ENCODE measurements at places on chromosomes 1 and 21. TPM values are rescaled to one million over a fixed set of nuclear protein-coding genes. Genes with fewer than 3 reads are reported as not detected.

DNA sequence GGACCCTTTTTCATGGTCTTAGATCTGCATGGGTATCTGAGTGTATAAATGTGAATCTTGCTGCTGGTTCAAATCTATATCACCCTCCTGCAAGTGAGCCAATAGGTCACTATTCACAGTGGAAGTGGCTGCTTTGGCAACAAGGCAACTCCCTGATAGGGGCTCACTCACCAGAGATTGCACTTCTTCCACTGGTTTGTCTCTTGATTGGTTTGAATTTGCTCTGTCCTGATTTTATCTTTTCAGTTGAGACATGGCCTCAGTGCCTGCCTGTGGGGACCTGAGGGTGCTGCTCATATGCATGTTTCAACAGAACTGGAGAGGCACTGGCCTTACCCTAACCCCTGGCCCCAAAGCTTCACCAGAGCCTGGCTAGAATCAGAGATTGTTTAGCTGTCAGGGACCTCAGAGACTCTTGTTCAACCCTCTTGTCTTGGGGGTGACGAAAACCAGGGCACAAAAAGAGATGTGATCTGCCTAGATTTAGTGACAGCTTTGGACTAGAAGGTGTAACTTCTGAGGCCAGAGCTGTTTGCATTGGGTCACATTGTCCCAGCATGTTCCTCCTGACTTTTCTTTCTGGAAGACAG, 16.9 kb downstream of the AVPR1B start:
- H3K27ac ChIP-seq, result no peak overlapping the region
- no peaks in the 10 kb centered on the region for H3K4me1 ChIP-seq
- no peak for DNase-seq
- no peaks in the 10 kb centered on the region for H3K36me3 ChIP-seq
- H3K27me3 ChIP-seq, result no peaks in the 10 kb centered on the region

SOX13 gene
- total RNA-seq, result 44.7 TPM

GRCh38 chr1:160570840-160571239, 8.5 kb downstream of the CD84 start:
- no peak overlapping the region for H3K4me3 ChIP-seq
- H3K4me1 ChIP-seq, result peaks cover 30% of the 10 kb centered on the region
- DNase-seq, result no peak
- H3K27ac ChIP-seq, result no peak overlapping the region
- H3K27me3 ChIP-seq, result no peaks in the 10 kb centered on the region

- no peak overlapping the region for H3K4me3 ChIP-seq
- H3K36me3 ChIP-seq, result no peaks in the 10 kb centered on the region
- H3K4me1 ChIP-seq, result no peaks in the 10 kb centered on the region
- DNase-seq, result no peak
- no peaks in the 10 kb centered on the region for H3K27me3 ChIP-seq
- no peak overlapping the region for H3K27ac ChIP-seq
Observed at GRCh38 chr1:111851552-111851951, 95.9 kb downstream of the DDX20 start.

DNA sequence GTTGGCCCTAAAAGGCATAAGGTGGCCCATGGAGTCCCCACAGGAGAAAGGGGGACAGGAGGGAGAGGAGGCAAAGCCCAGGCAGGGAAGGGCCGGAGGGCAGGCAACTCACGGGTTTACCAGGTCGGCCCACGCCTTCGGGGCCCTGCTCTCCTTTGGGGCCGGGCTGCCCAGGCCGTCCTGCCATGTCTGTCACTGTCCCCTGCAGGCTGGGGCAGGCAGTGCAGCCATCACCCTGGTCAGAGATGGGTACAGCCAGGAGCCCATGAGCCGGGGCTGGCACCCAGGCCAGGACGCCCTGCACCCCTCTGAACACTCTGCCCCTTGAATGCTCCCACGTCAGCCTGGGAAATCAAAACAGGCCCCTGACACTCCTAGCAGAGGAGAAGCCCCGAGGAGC, 19.8 kb downstream of the COL16A1 start:
- no peak overlapping the region for H3K27ac ChIP-seq
- H3K27me3 ChIP-seq, result no peaks in the 10 kb centered on the region
- H3K36me3 ChIP-seq, result no peaks in the 10 kb centered on the region
- H3K4me1 ChIP-seq, result peaks cover 4% of the 10 kb centered on the region
- DNase-seq, result no peak

- no peaks in the 10 kb centered on the region for H3K4me1 ChIP-seq
- DNase-seq, result no peak
- H3K36me3 ChIP-seq, result no peaks in the 10 kb centered on the region
- H3K27me3 ChIP-seq, result no peaks in the 10 kb centered on the region
Observed at GRCh38 chr1:217985641-217986040, 299.5 kb upstream of the RRP15 start.

GRCh38 chr1:241102664-241103063, 254.3 kb downstream of the RGS7 start:
- no peak for DNase-seq
- H3K36me3 ChIP-seq, result no peaks in the 10 kb centered on the region
- H3K27ac ChIP-seq, result no peak overlapping the region
- H3K27me3 ChIP-seq, result no peaks in the 10 kb centered on the region
- H3K4me1 ChIP-seq, result no peaks in the 10 kb centered on the region

DNA sequence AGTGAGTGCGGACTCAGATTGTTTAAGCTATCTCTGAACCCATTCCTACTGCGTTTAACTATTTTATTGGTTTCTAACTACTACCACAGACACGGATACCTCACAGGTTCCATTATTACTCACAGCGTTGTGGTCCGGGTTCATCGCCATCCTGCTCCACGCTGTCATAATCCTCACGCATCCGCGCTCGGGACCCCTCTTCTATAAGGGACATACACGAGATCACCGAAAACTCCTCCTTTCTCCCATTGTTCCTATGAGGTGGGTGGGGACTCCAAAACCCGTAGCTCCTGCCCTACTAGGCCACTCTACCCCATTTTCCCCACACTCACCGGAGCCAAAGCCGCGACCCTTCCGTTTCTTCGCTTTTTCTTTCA, 610 bp downstream of the RBM8A start:
- peaks cover 19% of the 10 kb centered on the region for H3K4me1 ChIP-seq
- H3K27me3 ChIP-seq, result no peaks in the 10 kb centered on the region
- peak; percentile 23 for DNase-seq
- H3K27ac ChIP-seq, result peak overlapping the region; percentile 100
- H3K36me3 ChIP-seq, result peaks cover 20% of the 10 kb centered on the region

GRCh38 chr1:207984831-207985572, 74.1 kb upstream of the CD34 start:
- no peak overlapping the region for H3K4me3 ChIP-seq
- no peaks in the 10 kb centered on the region for H3K27me3 ChIP-seq
- no peak overlapping the region for H3K27ac ChIP-seq
- no peaks in the 10 kb centered on the region for H3K4me1 ChIP-seq
- no peaks in the 10 kb centered on the region for H3K36me3 ChIP-seq

DNA sequence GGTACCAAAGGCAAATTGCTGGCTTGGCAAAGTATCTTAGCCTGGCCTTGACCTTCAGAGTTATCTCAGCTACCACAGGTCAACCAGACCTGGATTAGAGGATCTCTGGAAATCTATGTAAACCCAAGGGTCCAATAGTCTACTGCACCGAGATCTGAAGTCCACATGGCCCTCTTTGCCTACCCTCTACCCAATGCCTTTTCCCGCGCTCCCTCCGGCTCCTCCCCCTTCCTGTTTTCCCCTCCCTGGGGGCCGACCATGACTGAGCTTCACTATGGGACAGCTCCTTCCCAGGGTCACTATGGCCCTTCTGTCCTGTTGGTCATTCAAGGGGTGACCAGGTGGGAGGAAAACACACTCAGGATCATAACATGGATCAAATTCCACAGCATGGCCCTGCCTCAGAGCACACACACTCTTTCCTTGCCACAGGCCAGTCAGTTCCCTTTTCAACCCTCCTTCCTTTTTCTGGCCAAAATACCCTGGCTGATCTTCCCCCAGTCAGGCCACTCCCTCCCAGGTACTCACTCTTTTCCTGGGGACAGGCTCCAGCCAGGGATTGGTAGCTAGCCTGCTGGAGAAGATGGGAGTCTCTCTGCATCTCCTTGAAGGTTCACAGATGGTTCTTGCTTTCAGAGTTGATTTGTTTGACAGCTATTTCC, 19.1 kb upstream of the TMEM183A start:
- no peaks in the 10 kb centered on the region for H3K27me3 ChIP-seq
- DNase-seq, result no peak
- peaks cover 3% of the 10 kb centered on the region for H3K4me1 ChIP-seq
- no peak overlapping the region for H3K4me3 ChIP-seq
- no peaks in the 10 kb centered on the region for H3K36me3 ChIP-seq

RNU11 gene
- not detected for total RNA-seq

GRCh38 chr1:87478231-87478630, 149.6 kb downstream of the LMO4 start:
- no peak overlapping the region for H3K27ac ChIP-seq
- no peaks in the 10 kb centered on the region for H3K4me1 ChIP-seq
- no peak overlapping the region for H3K4me3 ChIP-seq
- no peaks in the 10 kb centered on the region for H3K27me3 ChIP-seq
- no peaks in the 10 kb centered on the region for H3K36me3 ChIP-seq

DNA sequence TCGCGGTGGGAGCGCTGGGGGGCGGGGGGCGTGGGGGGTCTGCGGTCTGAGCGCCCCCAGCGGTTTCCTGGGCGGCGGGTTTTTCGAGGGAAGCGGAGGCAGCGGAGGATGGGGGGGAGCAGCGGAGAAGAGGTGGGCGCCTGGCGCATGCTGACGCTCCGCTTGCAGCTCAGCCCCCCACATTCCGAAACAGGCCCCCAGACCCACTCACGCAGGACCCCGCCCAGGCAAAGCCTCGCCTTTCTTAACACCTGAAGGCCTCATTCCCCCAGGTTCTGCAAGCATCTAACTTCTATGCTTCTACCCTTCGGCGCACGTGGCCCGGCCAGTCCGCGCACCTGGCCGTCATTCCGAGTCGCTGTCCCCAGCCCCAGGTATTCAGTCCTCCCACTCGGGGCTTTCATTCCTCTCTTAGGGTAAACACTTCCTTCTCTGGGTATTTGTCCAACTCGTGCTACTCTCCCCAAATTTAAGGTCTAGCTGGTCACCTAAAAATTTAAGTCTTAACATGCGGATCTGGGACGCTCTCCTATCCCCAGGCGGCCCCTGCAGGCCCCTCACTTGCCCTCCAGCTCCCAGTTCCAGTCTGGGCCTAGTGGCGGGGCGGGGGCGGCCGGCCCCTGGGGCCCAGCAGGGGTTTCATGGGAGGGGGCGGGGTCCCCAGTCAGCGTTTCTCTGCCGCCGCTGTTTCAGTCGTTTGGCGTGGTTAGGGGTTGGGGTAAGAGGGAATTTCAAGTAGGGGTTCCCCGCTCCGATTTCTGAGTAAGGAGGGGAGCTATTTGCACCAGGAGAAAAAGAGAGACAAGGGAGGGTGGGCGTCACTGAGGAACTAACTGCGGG, 2.8 kb upstream of the ZBTB7B start:
- no peaks in the 10 kb centered on the region for H3K27me3 ChIP-seq
- H3K27ac ChIP-seq, result peak overlapping the region; percentile 60
- H3K4me1 ChIP-seq, result peaks cover 57% of the 10 kb centered on the region
- no peaks in the 10 kb centered on the region for H3K36me3 ChIP-seq

DNA sequence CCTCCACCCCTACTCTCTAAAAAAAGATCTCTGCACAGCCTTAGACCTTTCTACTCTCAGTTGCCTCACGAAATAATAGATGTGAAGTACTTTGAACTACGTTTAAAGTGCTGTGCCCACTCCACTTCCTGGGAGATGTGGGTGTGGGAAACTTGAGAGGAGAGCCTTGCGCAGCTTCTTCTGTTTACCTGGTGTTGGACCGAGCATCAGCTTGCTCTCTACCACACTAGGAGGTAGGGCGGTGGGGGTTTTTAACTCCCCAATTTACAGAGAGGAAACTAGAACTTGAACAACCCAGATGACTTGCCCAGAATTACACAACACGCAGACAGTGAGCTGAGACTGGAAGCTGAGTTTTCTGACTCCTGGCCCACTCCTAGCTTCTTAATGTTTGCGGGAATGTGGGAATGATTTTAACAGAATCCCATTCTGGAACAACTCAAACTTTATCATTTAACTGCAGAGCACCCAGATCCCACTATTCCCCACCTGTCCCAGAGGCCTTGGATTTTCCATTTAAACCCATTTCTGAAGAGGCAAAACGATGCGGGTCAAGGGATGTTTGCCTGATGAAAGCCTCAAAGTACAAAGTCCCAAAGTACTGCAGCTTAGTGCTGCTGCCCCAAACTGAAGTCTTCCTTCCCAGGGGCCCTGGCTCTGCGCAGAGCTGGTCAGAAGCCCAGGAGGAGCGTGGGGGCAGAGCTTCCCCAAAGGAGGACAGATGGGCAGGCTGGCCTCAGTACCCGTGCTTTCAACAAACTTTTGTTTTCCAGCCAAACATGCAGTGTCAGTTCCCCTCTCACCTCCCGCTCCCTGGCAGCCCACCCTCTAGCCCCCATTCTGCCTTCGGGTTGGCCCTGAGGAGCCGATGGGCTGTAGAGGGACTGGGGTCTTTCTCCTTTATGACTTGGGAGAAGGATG, 19.0 kb downstream of the BTG2 start:
- no peaks in the 10 kb centered on the region for H3K27me3 ChIP-seq
- H3K36me3 ChIP-seq, result no peaks in the 10 kb centered on the region
- peaks cover 89% of the 10 kb centered on the region for H3K4me1 ChIP-seq
- no peak overlapping the region for H3K4me3 ChIP-seq

- H3K4me1 ChIP-seq, result no peaks in the 10 kb centered on the region
- DNase-seq, result no peak
- H3K27ac ChIP-seq, result no peak overlapping the region
- H3K4me3 ChIP-seq, result no peak overlapping the region
- H3K36me3 ChIP-seq, result no peaks in the 10 kb centered on the region
Observed at GRCh38 chr1:204624631-204625216, 60.8 kb downstream of the LRRN2 start.

LIN28A gene
- not detected for total RNA-seq

- no peak overlapping the region for H3K27ac ChIP-seq
- H3K4me1 ChIP-seq, result peaks cover 3% of the 10 kb centered on the region
Observed at GRCh38 chr21:43325968-43326715, 100.8 kb downstream of the SIK1 start.

DNA sequence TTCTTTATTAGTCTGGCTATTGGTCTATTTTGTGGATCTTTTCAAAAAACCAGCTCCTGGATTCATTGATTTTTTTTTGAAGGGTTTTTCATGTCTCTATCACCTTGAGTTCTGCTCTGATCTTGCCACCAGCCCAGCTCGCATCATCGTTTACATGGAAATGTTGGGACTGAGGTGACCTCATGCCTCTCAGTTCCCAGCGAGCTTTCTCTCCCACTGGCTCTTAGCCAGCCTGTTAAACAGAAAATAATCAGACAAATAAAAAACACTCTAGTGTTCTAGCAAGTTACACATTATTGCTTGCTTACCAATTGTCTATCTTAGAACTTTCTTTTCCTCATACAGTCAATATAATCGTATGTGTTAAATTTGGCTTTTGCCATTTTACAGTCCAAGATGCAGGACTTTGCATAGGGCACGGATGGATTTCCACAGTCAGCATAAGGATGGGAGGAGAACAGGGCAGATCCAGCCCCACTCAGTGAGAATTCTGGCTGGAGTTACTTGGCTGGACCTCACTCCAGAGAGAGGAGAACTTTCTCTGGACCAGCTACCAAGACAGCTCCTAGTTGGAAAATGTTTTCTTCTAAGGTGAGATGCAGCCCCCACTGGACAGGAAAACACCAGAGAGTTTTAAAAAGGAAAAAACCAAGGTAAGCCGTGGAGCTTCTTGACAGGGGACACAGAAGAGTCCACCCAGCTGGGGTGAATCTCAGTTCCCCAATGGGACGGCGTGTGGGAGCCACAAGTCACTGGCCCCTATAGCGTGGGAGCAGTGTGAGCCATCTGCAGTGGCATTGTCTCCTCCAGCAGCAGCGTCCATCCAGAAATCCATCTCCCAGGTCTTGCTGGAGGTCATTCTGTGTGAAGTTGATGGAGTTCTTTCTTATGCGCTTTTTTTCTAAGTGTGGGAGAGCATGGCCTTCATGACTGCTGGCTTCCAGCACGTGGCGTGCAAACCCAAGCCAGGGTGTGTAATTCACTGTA, 17.6 kb downstream of the PGBD2 start:
- no peak overlapping the region for H3K4me3 ChIP-seq
- DNase-seq, result no peak
- no peak overlapping the region for H3K27ac ChIP-seq

CASQ2 gene
- total RNA-seq, result not detected

GRCh38 chr1:109090196-109091077, at the start of gene TMEM167B:
Gene TMEM167B, plus strand, starts transcription at chr1:109090764. Its CDS starts 109 bp downstream, at chr1:109090873.
- H3K36me3 ChIP-seq, result peaks cover 17% of the 10 kb centered on the region
- peak within 1 kb of the TSS; percentile 97 for H3K27ac ChIP-seq
- peak within 1 kb of the TSS; percentile 91 for H3K4me3 ChIP-seq

All from natural killer cell (primary cell).